ENCODE measurements at places on chromosomes 11 and 22. TPM values are rescaled to one million over a fixed set of nuclear protein-coding genes. Genes with fewer than 3 reads are reported as not detected.

- DNase-seq: no peak
Measured at GRCh38 chr11:27497284-27497866, 9.2 kb downstream of the LIN7C start.

Gene LRRC75B
- 8.9 TPM for total RNA-seq

DNA sequence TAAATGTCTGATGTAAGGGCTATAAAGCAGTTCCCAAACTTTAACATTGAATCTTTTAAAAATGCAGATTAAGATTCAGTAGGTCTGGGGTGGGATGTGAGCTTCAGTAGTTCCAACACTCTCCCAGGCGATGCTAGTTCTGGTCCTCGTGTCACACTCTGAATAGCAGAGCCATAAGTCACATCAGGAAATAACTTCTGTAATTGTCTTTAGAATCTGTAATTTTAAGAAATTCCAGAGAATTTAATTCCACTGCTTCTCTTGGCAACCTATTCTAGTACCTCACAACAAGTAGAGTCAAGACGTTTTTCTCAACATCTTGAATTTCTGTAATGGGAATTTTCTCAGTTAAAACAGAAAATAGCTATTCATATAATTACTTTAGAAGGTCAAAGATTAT lies 223.1 kb downstream of the TMEM135 start:
- DNase-seq: no peak

DNA sequence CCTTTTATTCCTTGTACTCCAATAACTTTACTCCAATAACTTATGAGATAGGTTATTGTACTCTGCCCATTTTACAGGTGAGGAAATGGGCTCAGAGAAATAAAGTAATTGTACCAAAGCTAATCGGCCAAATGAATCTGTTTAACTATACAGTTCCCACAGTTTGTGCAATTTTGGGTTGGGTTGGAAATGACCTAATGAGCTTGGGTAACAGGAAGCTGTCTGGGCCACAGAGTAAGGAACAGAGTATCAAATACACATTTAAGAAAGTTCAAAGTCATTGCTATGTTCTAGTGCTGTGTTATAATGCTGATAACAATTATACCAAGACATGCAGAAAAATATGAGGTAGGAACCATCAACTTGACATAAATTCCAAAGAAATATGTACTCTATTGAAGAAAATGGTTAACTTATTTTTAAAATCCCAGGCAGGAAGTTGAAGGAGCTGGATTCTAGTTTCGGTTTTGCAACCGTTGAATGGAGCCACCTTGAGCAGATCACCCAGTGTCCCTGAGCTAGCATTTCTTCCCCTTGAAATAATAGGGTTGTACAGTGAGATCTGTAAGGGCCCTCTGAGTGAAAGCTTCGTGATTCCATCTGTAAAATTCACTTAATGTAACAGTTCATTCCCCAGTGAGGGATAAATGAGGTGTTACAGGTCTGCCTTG lies 360.9 kb upstream of the NARS2 start:
- no peak for DNase-seq

Gene OR52H1
- not detected for total RNA-seq

All from epithelial cell of proximal tubule (primary cell).